Stimulated activated CD8-positive, alpha-beta memory T cell treated with anti-CD3 and anti-CD28 coated beads, Interleukin-2, amount 100 ng/mL, for 1 hour (primary cell): ENCODE measurements at places on chromosomes 11 and 22.

- DNase-seq = peak; percentile 29
Observed at GRCh38 chr11:123577081-123577598, 77.3 kb downstream of the SCN3B start.

- DNase-seq = no peak
Observed at GRCh38 chr11:3880724-3881123, 25.3 kb downstream of the STIM1 start.

GRCh38 chr11:1119604-1120146 lies 38.1 kb upstream of the MUC5AC start:
- DNase-seq = no peak

- DNase-seq = no peak
Observed at GRCh38 chr11:47143322-47143721, 33.4 kb downstream of the ARFGAP2 start.

DNA sequence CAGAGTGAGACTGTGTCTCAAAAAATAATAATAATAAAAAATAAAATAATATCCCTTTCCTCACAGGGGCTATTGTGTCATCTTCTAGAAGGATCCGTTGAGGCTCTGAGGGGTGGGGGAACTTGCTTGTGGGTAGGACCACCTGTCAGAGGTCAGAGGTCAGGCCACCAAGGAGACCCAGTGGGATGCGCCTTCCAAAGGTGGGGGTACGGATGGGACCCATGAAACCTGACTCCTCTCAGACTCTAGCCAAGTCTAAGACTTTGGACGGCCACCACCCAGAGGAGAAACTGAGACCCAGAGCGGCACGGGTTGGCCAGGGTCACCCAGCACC lies 367 bp upstream of the MMP11 start:
- DNase-seq = no peak

- DNase-seq = no peak
Observed at GRCh38 chr22:38653741-38654140, 2.5 kb downstream of the FAM227A start.

DNA sequence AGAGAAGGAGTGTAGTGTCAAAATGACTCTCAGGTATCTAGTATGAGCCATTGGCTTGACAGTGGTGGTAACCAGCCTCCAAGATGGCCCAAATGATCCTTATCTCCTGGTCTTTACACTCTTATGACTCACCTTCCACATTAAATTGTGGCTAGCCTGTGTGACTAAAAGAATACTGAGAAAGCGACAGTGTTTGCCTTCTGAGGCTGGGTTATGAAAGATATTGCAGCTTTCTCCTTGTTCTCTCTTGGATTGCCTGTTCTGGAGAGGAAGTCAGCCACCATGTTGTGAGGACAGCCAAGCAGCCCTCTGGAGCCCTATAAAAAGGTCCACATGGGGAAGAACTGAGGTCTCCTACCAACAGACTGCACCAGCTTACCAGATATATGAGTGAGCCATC lies 15.8 kb downstream of the C11orf71 start:
- no peak for DNase-seq

- no peak for DNase-seq
Observed at GRCh38 chr22:45263463-45264269, 21.1 kb upstream of the UPK3A start.

DNA sequence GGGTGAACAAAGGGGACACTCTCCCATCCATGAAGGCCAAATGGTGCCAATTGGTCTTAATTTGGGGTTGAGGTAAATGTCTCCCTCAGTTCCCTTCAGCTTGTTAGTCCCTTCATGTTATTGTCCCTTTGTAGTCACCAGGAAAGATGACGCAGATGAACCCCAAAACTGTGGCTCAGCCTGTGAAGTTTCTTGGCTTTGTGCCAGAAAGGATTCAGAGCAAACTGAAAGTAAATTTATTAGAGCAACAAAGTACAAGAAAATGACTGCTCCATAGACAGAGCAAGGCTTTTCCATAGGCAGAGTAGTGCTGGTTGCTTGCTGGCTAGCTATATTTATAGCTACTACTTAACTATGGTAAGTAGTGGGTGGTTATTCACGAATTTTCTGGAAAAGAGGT lies 16.7 kb downstream of the OR4C3 start:
- no peak for DNase-seq

GRCh38 chr11:37984991-37985390 lies 1387.0 kb upstream of the RAG2 start:
- DNase-seq = no peak

GRCh38 chr11:35982061-35982460 lies 38.2 kb downstream of the LDLRAD3 start:
- no peak for DNase-seq

- DNase-seq = no peak
Observed at GRCh38 chr22:46267431-46268279, at the start of gene TTC38. Gene TTC38, plus strand, starts transcription at chr22:46268008. Its CDS starts 32 bp downstream, at chr22:46268040.

- no peak for DNase-seq
Observed at GRCh38 chr11:134397304-134398078, 14.6 kb downstream of the B3GAT1 start.

DNA sequence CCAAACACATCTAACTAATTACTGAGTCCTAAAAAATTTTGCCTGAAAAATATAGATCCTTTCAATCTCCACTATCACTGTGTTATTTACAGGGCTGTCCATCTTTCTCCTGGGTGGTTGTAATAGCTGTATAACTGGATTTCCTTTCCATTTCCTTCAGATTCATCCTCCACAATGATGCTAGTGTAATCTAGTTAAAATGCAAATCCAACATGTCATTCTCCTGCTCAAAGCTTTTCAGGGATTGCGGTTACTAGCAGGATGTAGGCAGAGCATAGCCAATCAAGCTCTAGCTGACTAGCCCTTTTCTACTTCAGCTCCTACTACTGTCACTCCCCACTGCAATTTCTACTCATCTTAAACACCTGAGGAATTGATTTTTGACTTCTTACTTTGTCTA lies 283.0 kb downstream of the RAB38 start:
- no peak for DNase-seq

DNA sequence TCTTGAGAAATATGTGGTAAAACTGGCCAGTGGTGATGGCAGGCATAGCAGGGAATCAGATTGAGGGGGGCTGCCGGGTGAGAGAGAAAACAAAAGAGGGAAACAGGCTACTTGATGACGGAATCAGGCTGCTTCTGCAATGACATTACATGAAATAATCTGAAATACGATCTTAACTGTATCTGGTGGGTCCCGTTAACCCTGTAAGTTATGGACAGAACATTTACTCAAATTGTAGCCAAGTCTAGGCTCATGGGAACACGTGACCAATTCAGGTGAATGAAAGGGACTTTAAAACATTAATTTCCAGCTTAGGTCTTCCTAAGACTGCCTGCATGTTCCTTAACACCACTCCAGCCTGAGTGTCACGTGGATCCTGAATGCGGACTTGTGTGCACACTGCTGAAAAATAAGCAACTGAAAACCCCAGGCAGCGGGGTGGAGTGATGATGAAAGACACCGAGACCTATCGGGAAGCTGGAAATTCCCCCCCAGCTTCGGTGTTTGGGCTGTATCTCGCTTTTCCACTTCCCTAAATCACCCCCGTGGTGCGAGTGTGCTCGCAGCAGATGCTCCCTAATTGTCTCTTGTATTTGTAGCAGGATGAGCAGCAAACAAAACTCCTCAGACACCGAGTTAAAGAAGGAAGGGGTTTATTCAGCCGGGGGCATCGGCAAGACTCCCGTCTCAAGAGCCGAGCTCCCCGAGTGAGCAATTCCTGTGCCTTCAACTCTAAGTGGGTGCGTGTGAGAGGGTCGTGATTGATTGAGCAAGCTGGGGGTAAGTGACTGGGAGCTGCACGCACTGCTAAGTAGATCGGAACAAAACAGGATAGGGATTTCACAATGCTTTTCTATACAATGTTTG lies 145.0 kb upstream of the GRK3 start:
- DNase-seq = no peak

DNA sequence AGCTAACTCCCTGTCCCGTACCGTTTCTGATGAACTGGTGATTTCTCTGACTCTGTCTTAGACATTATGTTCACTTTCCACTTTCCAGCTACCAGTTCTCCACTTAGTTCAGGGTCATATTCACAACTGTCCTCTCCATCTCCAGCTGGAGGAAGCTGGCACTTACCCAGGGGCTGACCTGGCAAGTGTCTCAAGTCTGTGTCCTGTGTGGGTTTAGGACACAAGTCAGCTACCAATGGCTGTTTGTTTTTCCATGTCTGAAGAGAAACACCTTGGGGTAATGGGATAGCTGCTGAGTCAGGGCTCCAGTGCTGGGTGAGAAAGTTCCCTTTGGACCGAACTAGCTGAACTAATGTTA lies 134.4 kb downstream of the CSNK2A3 start:
- DNase-seq = no peak

GRCh38 chr22:47370448-47371262 lies 608.2 kb downstream of the TBC1D22A start:
- DNase-seq = no peak

- no peak for DNase-seq
Observed at GRCh38 chr11:6111673-6112072, 4.2 kb downstream of the OR56B4 start.

DNA sequence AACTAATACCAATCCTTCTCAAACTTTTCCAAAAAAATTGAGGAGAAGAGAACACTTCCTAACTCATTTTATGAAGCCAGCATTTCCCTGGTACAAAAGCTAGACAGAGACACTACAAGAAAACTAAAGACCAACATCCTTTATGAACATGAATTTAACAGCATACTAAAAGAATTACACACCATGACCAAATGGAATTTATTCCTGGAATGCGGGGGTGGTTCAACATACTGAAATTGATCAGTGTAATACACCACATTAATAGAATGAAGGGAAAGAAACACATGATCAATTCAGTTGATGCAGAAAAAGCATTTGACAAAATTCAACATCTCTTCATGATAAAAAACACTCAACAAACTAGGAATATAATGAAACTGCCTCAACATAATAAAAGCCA lies 148.1 kb downstream of the WNT7B start:
- DNase-seq = no peak

DNA sequence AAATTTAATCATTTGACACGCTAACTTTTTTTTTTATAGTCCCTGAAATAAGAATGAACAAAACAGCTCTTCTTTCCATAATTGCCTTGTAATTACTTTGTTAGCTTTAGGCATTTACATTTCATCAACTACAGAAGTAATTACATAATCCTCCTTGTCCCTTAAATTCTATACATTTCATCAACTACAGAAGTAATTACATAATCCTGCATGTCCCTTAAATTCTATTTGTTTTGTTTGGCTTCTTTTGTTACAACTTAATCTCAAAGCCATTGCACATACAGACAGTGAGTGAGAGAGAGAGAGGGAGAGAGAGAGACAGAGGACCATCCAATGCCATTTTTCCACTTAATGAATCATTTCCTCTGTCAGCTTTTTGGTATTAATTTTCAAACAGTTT lies 873.2 kb downstream of the METTL15 start:
- DNase-seq = no peak

DNA sequence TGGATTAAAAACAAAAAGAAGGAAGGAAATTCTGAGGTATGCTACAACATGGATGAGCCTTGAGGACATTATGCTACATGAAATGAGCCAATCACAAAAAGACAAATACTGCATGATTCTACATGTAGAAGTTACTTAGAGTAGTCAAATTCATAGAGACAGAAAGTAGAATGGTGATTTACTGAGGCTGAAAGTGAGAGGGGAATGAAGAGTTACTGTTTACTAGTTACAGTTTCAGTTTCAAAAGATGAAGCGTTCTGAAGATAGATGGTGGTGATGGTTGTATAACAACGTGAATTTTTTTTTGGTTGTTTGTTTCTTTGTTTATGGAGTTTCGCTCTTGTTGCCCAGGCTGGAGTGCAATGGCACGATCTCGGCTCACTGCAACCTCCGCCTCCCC lies 9.5 kb downstream of the OR5P2 start:
- no peak for DNase-seq

DNA sequence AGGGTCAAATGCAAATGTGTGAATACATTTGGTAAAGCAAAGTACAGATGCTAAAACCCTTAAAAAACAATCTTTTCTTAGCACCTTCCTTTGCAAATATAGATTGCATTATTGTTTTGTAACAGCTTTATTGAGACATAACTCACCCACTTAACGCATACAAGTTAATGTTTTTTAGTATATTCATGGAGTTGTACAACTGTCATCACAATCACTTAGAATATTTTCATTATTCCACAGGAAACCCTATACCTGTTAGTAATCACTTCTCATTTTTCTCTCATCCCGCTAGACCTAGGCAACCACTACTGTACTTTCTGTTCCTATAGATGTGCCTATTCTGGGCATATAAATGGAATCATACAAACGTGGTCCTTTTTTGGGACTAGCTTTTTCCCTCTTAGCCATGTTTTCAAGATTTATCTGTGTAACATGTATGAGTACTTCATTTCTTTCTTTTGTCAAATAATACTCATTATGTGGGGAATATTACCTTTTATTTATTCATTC lies 34.7 kb downstream of the PPP6R3 start:
- no peak for DNase-seq

DNA sequence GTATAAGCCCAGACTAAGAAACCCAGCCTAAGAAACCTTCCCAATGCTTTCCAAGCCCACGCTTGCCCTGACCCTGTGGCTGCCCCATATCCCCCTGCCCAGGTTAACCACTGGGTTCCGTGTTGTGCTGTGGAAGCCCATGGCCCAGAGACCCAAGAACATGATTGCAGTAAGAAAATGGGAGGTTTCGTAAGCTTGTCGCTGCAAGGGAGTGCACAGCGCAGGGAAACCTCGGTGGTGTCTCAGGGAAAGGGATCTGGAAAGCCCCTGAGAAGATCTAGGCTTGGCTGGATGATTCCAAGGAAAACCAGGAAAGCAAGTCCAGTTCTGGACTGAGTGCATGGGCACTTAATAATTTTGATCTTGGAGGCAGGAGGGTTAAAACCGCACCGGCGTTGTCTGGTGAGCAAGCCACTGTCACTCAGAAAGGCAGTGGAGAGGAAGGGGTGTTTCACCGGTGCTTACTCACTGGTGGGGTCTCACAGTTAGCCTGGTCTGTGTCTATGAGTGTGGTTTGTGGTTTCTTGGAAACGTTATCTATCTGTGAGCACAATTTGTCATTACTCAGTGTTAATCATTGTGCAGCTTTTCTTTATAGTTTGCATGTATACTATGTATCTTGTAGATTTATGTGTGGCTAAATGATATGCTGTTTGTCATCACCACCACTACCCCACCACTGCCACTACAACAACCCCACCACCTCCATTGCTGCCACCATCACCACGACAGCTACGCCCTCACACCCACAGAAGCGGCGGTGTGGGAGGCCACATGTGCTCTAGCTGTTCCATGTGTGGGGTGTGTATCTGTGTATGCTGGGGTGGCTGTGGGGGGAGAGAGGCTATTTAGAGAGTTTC lies 53.3 kb upstream of the PRDM11 start:
- peak; percentile 27 for DNase-seq

- DNase-seq = no peak
Observed at GRCh38 chr11:83663988-83664387, 377.8 kb upstream of the CCDC90B start.

- no peak for DNase-seq
Observed at GRCh38 chr22:25509374-25509791, 55.1 kb upstream of the GRK3 start.
